ENCODE measurements at places on chromosomes 1 and 21. TPM values are rescaled to one million over a fixed set of nuclear protein-coding genes. Genes with fewer than 3 reads are reported as not detected.

GRCh38 chr1:69491416-69491815 is 76.3 kb upstream of the LRRC7 start:
- DNase-seq, result no peak

DNA sequence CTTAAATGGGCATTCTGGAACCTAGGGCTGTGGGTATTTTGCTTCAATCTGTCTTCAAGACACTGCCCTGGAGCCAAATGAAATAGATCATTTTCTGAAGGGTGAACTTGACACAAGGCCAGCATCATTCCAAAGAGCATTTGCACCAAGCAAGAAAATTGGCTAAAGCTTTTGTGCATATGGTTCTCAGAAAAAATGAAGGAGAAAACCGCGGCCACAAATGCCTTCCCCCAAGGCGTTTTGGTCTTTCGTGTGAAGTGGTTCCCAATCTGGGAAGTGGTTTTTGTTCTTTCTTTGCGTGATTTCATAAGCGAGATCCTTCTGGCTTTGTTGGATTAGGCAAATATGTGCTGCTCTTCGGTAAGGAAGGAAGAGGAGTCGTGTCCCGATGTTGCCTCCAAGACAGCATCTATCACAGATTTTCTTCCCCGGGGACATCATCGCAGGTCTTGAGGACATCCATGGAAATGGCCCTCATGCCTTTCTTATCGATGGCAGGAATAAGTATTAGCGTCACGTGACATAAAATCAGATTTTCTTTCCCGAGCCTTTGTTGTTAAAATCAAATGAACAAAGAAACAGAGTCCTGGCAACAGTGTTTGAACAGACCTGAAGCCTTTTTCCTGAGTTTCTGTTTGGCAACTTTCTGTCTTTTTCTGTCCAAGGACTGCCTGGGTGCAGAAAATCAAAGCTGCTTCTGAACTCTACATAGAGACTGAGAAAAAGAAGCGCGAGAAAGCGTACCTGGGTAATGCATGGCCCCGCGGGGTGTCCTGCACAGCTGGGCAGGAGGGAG is 31.0 kb downstream of the ATP5PO start:
- peak; percentile 92 for DNase-seq

DNA sequence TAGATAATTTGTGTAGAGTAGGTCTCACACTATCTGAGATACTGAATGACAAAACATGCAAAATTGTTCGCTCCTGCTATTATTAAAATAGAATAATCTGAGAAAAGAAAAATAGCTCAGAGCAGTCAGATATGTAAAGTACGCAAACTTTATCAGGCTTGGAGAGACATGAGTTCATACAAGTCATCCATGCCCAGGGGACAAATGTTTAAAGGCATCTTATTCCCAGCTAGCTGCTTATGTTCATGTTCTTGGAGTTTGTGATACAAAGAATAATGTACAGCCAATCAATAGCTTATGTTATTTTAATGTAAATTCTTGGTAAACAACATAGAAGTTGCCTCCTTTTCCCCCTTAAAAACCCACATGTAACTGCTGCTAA is 69.4 kb upstream of the USP25 start:
- no peak for DNase-seq

TCEA3 gene
- 22.8 TPM for total RNA-seq
